ENCODE measurements at places on chromosomes 4 and X.

DNA sequence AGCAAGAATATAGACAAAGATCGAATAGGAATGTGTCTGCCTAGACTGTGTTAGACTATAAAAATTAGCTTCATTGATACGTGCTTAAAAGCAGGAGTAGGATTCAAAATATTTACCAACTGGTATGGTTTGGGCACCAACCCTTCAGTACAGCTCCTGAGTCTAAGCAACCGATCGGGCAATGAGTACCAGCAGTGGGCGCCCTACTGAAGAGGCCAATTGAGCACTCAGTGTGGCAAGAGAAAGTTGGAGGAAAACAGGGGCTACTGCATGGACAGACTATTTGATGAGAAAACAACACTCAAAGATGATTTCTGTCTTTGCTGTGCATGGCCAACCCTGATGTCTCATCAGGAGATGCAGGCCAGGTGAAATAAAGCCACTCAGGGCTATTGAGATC is 176.0 kb upstream of the NWD2 start:
- DNase-seq, result no peak

- no peak for DNase-seq
Measured at GRCh38 chr4:24921491-24921890, 8.6 kb upstream of the CCDC149 start.

DNA sequence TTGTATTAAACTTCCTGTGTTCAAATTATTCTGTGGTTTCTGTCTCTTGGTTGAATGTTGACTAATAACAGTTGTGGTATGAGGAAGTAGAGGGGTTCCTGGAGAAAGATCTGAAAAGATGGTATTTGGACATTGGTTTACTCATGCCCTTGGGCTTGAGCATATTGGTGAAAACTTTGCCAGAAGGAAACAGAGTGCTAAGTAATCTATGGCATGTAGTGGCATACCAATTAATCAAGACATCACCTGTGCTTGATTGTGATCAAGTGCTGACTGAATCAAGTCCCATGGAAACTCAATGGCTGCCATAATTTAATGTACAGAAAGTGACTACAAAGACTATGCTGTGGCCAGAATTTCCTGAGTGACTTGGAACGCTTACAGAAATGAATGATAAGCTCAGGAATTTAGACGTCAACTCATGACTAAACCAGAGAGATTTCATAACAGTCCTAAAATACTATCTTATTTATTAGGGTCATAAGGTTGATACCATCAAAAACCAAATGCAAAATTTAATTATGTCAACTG is 2062.9 kb downstream of the ARAP2 start:
- no peak for DNase-seq

- DNase-seq, result no peak
Measured at GRCh38 chr4:110587666-110588285, 35.1 kb downstream of the PITX2 start.

DNA sequence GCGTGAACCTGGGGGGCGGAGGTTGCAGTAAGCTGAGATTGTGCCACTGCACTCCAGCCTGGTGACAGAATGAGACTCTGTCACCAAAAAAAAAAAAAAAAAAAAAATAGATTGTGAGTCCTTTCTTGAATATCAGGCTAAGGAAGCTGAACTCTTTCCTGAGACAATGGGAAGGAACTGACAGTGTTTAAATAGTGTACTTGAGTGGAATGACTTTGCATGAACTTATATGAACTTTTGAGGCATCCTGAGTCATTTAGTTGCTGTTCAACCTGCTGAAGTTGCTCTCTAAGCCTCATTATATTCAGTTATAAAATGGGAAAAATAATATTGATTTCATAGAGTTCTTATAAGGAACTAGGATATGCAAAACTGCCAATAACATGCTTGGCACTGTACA is 79.3 kb upstream of the LIMCH1 start:
- no peak for DNase-seq

DNA sequence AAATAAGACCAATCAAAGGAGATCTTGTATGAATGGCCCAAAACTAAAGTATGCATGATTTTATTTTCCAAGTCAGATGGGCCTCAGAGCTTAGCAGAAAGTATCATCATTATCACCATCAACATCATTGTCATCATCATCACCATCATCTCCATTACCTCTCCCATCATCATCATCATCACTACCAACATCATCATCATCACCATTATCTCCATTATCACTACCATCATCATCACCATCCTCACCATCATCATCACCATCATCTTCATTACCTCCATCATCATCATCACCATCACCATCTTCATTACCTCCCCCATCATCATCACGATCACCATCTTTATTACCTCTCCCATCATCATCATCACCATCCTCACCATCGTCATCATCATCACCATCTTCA is 363.9 kb downstream of the DHRSX start:
- no peak for DNase-seq

GRCh38 chr4:169102026-169102425 is 92.0 kb upstream of the CBR4 start:
- DNase-seq, result no peak

DNA sequence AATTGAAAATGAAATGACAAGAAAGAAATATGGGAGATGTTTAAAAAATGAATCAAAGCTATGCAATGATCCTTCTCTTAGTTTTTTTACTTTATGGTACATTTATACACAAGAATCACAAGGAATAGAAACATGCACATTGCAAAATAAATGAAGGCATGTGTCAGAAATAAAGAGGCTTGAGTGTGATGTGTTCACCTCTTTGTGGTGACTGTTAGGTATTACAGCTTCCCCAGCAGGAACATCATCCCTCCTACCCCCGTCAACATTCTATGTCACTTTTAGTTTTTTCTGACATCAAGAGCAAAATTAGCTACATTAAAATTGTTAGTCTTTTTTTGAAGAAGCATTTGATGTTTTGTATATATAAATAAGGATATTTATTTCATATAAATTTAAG is 214.8 kb downstream of the SLC4A4 start:
- DNase-seq, result no peak

DNA sequence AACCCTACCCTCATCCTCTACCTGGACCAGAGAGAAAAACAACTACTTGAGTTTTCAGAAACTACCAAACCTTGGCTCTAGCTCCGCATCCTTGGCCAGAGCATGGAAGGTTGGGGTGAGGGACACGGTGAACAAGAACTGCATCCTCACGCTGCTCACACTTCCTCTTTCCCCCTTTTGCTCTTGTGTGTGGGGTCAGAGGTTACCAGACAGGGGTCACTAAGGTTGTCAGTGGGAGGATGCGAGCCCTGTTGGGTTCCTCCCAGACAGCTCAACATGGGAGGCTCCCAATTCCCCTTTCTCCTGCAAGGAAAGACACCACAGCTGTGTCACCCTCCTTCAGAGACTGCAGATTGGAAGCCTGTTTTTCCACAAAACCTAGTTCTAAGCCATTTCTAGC is 5.5 kb upstream of the ZXDB start:
- no peak for DNase-seq

- no peak for DNase-seq
Measured at GRCh38 chrX:47621851-47622250, 2.2 kb upstream of the SYN1 start.

- no peak for DNase-seq
Measured at GRCh38 chr4:41526628-41527027, 11.3 kb upstream of the LIMCH1 start.

DNA sequence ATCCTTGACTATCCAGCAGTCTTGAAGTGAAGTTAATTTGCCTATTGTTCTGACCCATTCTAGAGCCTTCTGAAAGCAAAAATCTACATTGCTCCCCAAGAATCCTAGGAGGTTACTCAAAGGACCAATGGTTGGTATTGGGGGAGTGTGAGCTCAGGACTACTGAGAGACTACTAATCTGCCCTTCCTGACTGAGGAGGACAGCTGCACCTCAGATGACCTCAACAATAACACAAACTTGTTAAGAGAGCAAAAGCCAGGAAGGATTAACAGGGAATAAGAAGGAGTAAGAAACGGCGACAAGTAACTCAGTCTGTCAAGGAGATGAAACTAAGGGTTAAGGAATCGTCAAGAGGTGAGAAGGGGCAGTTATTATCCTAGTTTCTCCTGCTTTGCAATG is 43.4 kb downstream of the IDS start:
- DNase-seq, result no peak

GRCh38 chrX:103845165-103845653 is 13.2 kb upstream of the RAB9B start:
- peak; percentile 35 for DNase-seq

DNA sequence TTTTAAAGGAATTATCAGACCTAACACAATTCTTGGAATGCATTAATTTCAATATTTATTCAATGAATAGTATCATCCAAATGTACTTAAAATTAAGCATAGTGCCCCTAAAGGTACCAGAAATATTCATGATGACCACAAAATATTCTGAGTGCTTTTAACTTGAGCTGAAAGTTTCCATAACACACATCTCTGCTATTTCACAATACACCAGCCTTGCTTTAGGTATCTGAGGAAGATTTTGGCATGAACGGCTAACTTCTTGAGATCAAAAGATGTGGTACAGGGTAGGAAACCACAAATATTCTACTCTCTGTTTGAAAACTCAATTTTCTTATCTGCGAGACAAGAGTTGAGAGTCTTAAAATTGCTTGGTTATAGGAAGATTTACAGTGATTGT is 538.3 kb upstream of the PCDH7 start:
- no peak for DNase-seq

GRCh38 chr4:38080061-38080974 is 120.1 kb downstream of the PTTG2 start:
- no peak for DNase-seq

DNA sequence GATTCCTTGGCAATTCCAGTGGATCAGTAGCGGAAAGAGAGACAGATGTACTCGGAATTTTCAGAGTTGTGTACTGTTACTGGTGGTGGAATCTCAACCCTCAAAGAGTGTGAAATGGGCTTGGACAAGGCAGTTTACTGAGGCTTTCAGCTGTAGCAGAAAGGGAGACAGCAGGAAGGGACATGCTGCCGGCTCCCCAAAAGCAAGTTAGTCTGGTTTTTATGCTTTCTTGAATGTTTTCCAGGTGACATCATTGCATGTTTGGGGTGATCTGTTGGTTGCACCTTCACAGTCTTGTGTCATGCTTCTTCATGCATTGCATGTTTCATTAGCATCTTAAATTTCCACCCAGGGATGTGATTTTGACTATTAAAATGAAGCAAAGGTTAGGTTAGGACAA is 1282.2 kb downstream of the ADGRL3 start:
- DNase-seq, result no peak

DNA sequence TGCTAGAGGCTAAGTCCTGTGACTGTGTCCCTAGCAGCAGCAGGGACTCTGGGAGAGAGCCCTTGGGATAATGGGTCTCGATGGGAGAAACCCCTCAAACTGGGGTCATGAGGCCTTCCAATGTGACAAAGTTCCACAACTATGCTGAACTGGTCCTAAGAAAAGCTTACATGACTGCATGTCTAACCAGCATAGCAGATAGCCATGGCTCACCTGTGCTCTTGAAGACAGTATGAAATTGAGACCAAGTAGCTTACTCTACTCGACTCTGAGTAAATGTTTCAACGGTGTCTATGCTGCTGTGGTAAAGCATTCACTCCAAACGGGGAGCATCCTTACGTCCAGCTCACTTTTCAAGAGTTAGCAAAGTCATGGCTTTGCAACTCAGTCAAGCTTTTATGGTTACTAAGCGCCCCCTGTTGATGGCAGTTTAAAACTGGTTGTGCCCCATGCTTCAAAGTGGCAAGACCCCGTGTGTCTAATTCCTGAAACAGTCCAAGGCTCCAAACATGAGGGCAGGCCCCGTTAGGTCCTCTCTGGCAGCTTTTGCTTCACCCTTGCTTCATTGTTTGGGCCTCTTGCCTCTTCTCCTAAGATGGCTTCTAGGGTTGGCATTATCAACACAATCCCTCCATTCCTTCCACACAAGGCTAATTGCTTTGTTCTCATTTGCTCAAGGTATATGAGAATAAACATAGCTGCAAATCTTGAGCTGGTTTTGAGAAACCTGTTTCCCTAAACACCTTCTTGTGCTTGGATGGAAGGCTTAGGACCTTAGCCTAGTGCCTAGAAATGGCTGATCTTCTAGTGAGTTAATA is 46.6 kb downstream of the CCNG2 start:
- peak; percentile 78 for DNase-seq

DNA sequence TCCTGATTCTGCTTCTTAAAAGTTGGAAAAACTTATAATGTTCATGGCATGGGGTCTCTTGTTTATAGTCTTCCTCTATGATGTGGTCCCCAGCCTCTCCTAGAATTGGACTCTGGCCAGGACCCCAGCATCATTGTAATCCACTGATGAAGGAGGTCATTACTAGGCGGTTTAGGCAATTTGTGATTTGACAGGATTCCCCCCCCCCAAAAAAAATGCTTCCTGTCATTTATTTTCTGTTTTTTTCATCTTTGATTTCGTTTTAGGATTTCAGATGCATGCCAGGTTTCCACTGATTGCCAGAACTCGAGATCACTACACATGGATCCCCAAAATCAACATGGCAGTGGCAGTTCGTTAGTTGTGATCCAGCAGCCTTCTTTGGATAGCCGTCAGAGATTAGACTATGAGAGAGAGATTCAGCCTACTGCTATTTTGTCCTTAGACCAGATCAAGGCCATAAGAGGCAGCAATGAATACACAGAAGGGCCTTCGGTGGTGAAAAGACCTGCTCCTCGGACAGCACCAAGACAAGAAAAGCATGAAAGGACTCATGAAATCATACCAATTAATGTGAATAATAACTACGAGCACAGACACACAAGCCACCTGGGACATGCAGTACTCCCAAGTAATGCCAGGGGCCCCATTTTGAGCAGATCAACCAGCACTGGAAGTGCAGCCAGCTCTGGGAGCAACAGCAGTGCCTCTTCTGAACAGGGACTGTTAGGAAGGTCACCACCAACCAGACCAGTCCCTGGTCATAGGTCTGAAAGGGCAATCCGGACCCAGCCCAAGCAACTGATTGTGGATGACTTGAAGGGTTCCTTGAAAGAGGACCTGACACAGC is 4.9 kb downstream of the SPRY1 start:
- DNase-seq, result no peak

GRCh38 chr4:28211676-28212470 is 1351.2 kb downstream of the STIM2 start:
- no peak for DNase-seq

- no peak for DNase-seq
Measured at GRCh38 chr4:185800266-185800945, 11.6 kb downstream of the SORBS2 start.

- no peak for DNase-seq
Measured at GRCh38 chr4:2069986-2070385, 10.9 kb downstream of the NAT8L start.

DNA sequence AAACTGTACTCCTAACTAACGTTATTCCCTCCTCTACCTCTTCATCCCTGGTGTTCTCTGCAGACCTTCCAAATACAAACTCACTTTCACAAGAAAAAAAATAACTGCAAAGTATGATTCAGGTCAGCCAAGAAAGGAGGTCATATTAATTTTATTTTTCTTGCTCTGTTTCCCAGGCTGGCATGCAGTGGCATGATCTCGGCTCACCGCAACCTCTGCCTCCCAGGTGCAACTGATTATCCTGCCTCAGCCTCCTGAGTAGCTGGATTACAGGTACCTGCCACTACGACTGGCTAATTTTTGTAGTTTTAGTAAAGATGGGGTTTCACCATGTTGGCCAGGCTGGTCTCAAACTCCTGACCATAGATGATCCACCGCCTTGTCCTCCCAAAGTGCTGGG is 156.6 kb downstream of the CHIC2 start:
- DNase-seq, result no peak

GRCh38 chr4:108372681-108373080 is 203.9 kb upstream of the LEF1 start:
- peak; percentile 25 for DNase-seq

- no peak for DNase-seq
Measured at GRCh38 chrX:128891554-128891953, 631.7 kb downstream of the SMARCA1 start.

- DNase-seq, result no peak
Measured at GRCh38 chr4:108830509-108831244, 67.8 kb upstream of the ETNPPL start.
